SK-N-DZ (cell line): ENCODE measurements at places on chromosomes 16 and 17.
A peak's percentile ranks its signal among the peaks of the same experiment; 100 is the strongest.

DNA sequence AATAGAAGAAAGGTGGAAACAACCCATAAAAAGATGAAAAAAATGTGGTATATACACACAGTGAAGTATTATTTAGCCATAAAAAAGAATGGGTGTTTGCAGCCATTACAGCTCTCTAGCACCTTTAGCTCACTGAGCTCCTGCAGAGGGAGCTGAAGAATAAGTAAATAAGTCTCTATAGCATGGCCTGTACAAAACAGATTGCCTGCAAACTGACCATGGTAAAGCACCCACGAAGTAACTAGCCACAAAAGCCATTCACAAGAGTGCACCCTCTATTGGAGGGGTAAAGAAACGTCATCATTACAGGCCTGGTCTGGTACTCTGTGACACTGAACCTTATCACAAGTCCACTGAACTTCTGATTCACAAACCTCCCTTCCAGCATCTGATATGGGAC, 76.3 kb downstream of the USP32 start:
- no peak for DNase-seq

DNA sequence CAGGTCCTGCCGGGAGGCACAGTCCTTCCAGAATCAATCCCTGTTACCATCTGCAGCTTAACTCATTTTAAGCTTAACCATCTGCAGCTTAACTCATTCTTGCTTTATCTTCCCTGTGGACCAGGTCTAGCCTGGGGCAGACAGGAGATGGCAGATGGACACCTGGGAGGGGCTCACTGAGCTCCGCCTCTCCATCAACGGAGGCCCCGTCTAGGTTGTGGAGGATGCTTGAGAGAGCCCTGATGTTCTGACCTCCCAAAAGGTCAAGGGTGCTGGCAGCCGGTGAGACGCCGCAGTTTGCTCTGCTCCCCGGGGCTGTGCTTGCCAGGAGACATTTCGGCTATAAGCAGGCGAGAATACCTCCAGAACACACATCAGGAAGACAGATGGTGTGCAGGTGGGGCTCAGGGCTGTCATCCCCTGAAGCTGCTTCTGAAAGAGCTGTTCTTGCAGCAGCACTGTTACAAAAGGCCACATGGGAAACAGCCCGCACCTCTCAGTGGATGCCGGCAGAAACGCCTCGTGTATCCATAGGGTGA, 41.3 kb downstream of the BAIAP2 start:
- DNase-seq, result peak; percentile 87

GRCh38 chr16:23182679-23183542, at the start of gene SCNN1G:
Gene SCNN1G (plus strand): TSS chr16:23182745. CDS start chr16:23186272, 3,527 bp downstream.
- no peak for DNase-seq

DNA sequence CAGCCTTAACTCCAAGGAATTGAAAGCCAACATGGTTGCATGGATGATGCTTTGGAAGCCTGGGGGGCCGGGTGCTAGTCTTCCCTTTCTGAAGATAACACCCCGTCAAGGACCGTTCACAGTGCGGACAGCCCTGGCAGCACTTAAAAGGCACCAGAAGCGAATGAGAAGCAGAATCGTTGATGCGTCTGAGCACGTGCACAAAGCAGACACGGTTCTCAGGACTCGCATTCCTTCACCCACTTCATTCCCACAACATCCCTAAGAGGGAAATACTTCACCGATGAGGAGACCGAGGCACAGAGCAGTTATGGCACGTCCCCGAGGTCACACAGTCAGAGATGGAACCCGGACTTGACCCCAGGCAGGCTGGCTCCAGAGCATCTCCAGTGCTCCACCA, 14.2 kb downstream of the TRPV1 start:
- DNase-seq, result no peak
